CD4-positive, alpha-beta T cell treated with Interleukin-12 subunit alpha and Interleukin-12 subunit beta, for 1 hour (primary cell): ENCODE measurements at places on chromosomes 7 and 10.

- no peak for DNase-seq
Measured at GRCh38 chr10:121418126-121418777, 180.0 kb downstream of the FGFR2 start.

- DNase-seq, result no peak
Measured at GRCh38 chr10:132812520-132812919, 26.6 kb upstream of the NKX6-2 start.

- DNase-seq, result no peak
Measured at GRCh38 chr10:115278294-115278693, 185.1 kb downstream of the ATRNL1 start.

- no peak for DNase-seq
Measured at GRCh38 chr10:80154978-80155695, 22.6 kb downstream of the PLAC9 start.

GRCh38 chr10:83991986-83992753, 147.1 kb upstream of the GHITM start:
- DNase-seq, result peak; percentile 6

GRCh38 chr10:79310911-79311573, 36.2 kb upstream of the PPIF start:
- no peak for DNase-seq

DNA sequence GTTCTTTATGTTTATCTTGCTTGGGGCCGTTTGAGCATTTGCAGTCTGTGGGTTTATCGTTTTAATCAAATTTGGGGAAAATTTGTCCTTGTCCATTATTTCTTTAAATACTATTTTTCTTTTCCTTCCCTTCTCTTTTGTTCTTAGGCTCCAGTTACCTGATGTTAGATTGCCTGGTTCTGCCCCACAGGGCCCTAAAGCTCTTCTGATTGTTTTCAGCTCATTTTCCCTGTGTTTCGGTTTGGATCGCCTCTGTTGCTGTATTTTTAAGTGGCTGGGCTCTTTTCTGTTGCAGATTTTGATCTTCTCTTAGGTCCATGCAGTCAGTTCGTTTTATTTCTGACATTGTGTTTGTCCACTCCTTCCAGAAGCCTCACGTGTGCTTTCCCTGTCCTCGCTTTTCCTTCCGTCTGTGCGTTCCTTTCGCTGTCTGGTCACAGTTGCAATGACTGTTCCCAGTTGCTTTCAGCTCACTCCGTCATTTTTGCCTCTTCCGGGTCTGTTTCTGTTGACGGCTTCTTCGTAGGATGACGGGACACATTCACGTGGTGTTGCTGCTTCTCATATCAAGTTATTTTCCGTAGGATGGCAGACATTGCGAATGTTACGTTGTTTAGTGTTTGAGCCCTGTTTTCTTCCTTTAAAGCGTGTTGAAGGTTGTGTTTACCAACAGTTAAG, 111.4 kb downstream of the INPP5A start:
- DNase-seq, result no peak

DNA sequence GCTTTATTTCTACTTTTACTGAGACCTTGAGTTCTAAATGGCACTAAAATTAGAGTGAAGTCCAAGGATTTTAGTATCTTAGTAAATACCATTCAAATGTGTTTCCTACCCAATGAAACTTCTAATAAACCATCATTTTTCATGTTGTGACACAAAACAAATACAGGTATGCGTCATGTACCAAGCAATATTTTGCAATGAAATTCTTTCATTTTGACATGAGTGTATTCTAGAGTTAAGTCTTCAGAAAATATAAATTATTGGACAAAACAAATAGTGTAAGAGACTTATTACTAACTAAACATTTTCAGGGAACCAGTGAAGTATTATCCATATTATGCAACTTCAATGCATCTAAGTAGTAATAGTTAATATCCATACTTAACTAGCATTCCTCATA, 16.5 kb downstream of the HGF start:
- no peak for DNase-seq

- no peak for DNase-seq
Measured at GRCh38 chr10:128867210-128867609, 599.8 kb upstream of the MGMT start.

GRCh38 chr7:127705461-127705959, 53.5 kb downstream of the SND1 start:
- no peak for DNase-seq

DNA sequence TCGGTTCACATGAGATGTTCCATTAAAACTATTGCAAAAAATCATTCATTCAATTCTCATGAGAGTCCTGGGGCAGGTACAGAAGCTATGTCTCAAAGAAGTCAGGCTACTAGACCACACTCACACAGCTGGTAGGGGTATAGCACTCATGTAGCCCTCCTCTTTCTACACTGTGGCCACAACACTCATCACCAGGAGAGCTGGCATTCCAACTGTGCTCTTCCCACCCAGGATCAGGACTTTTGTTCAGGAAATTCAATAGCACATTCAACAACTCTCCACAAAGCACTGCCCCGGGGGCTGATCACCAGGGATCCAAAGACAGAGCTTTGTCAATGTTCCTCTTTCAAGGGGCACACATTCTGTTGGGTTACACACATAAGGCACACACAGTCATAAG, 31.0 kb upstream of the C10orf90 start:
- no peak for DNase-seq

GRCh38 chr10:19922236-19922963, 106.2 kb downstream of the PLXDC2 start:
- DNase-seq, result no peak

GRCh38 chr10:93435621-93436397, 46.3 kb downstream of the MYOF start:
- DNase-seq, result no peak

GRCh38 chr7:123995617-123996326, 37.1 kb downstream of the TMEM229A start:
- no peak for DNase-seq

- no peak for DNase-seq
Measured at GRCh38 chr7:123674399-123675180, 18.9 kb downstream of the LMOD2 start.

DNA sequence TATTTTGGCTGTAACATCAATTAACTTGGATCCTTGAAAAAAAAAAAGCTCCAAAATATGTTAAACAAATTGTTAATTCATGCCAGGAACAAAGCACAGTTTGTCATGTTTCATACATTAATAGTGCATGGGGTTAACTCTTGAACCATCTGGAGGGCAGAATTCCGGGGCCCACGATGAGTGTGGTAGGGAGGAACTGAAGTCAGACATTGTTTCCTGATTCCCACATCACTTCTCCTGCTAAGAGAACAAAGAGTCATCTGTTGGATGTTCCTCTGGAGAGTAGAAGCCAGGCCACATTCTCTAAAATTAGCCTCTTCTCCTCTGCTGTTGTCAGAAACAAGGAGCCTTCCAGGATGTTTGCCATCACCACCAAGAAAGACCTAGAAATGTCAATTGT, 54.6 kb downstream of the TMEM178B start:
- no peak for DNase-seq

DNA sequence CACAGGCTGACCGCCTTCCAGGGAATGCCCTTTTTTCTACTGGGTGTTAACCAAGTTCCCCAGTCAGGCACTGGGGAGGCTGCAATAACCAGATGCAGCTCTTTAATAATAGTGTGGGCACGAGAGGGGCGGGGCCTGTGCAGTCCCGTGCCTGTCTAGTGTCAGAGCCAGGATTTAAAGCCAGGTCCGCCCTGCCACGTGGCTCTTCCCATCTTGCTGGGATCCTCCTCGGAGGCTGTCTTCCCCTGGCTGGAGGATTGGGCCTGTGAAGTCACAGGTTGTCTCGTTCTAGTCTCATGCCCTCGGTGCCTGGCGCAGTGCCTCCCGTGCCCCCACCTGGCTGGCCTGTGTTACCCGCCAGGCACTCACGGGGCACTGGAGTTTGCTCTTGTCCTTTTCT, 25.2 kb downstream of the TMEM120A start:
- no peak for DNase-seq

DNA sequence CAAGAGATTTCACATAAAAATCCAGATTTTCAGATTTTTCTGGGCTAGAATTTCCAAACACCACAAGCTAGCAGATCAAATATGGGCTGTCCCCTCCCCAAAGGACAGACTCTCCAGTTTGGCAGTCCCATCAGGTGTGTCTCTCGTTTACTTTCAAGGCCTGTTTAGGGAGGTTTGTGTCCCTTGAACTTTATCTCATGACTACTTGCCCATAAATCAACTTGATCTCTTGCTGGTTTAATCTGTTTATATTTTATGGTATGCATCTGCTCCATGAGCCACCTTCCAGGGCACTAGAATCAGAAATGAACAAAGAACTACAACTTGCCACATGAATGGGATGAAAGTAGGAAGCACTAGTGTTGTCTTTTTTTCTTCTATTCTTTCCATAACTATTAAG, 5.2 kb downstream of the ZDHHC6 start:
- no peak for DNase-seq

DNA sequence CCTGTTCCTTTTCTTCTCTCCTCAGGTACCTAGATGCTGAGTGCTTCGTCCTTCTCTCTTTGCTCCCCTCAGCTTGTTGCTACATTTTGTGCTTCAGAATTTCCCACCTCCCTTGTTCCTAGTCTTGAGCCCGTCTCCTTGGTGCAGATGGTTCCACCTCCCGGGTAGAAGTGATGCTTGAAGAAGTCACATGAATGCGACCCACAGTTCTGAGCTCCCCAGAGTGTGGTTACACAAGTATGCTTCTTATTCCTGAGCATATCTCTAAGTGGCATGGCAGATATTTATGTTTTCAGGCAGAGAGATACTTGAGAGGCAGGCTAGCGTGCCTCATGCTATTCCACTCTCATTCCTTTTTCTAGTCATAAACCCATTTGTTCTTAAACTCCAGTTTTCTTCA, 34.0 kb downstream of the INPP5F start:
- DNase-seq, result no peak
